ENCODE measurements at places on chromosomes 4 and X. TPM values are rescaled to one million over a fixed set of nuclear protein-coding genes. Genes with fewer than 3 reads are reported as not detected.

HTR2C gene
- polyA plus RNA-seq, result not detected

ARHGAP36 gene
- polyA plus RNA-seq, result not detected

CXXC4 gene
- not detected for polyA plus RNA-seq

ERCC6L gene
- polyA plus RNA-seq, result 0.85 TPM

PTPN13 gene
- polyA plus RNA-seq, result not detected

CT47B1 gene
- polyA plus RNA-seq, result not detected

DNA sequence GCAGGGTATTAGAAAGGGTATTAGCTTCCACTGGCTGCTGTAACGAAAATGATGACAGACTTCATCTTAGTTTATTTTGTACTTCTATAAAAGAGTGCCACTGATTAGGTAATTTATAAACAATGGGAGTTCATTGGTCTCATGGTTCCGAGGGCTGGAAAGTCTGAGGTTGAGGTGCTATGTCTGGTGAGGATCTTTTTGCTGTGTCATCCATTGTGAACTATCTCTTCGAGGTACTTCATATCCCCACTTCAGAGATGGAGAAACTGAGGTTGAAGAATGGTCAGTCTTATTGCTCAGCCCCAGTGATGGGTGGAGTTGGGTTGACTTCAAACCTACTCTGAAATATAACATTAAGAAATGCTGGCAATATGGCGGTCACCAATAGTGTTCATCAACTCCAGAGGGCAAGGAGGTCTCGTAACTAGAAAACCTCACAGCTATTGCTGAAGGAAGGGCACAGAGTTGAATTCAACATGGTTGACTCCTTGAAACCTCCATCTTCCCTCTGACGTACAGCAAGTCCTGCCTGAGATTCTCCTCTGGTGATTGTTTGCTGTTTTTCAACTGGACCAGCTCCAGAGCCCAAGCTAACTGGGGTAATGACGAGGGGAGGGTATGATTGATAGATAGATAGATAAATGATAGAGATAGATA is 53.6 kb upstream of the SHOX start:
- no peak for DNase-seq

GRCh38 chr4:154566639-154567204 is 3.9 kb downstream of the FGB start:
- no peak for DNase-seq

DNA sequence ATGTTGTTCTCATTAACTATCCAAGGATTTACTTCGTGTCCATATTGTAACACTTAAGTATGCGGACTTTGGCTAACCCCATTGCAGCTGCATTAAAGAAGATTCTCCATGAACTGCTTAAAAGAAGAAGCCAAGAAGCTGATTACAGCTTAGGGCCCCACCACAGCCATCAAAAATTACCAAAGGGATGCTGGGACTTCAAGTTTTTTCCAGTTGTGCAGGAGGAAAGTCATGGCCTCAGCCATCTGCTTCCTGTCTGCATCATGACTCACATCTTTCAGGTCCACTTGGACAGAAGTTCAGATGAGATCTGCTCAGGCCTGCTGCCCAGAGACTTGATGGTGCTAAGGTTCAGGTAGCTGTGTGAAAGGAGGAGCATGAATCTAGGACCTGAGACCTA is 38.8 kb upstream of the CAPN6 start:
- DNase-seq, result no peak

DNA sequence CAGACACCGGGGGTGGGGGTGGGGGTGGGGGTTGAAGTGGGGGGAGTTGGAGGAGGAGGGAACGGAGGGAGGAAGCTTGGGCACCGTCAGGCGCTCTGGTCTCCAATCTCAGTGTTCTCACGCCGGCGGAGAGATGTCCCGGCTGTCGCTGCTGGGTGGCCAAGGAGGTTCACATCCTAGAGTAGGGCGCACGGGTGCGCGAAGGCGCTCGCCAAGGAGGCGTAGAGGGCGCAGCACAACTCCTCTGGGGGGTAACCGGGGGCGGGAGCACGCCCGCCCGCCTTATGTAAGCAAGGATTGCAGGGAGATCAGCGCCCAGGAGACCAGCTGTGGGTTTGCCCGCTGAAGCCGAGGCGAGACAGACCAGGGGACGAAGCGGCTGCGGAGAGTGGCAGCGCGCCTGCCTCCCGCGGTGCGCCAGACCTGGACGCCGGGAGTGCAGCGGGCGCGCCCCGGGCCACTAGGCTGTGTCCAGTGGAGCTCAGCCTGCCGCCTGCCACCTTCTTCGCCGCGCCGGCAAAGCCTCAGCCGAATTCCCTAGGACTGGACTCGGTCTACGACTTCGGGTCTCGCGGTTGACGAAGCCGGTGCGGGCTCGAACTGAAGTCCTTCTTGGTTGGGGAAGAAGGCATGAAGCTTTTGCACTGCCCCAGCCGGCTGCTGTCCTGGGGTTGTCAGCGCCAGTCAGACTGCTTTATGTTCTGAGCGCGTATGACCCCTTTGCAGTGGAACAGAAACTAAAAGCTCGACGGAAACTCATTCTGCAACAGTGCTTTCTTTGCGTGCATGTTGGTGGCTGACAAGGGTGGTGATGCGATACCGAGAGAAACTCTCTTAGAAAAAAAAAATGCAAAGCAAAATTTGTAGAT is 707 bp upstream of the UNC5C start:
- DNase-seq, result no peak

DNA sequence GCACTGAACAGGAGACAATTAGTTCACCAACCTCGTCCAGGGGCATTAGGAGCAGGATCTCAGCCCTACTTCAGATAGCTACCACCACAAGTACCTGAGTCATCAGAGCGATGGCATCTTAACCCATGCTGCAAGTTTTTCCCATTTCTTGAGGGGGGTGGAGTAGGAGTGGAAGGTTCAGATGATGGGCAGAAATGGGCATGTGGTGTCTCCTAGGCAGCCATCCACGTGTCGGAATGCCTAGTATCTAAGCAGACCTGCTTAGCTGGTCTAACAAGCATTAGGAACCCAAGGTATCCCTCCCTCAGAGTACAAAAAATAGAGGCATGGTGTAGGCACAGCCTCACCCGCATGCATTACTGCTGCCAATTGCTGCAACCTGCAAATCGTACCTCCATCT is 159.1 kb upstream of the DGKK start:
- no peak for DNase-seq
